ENCODE measurements at places on chromosomes 4 and X.

- no peak for DNase-seq
These were observed 172.7 kb downstream of the MID1 start for GRCh38 chrX:10447564-10448214.

DNA sequence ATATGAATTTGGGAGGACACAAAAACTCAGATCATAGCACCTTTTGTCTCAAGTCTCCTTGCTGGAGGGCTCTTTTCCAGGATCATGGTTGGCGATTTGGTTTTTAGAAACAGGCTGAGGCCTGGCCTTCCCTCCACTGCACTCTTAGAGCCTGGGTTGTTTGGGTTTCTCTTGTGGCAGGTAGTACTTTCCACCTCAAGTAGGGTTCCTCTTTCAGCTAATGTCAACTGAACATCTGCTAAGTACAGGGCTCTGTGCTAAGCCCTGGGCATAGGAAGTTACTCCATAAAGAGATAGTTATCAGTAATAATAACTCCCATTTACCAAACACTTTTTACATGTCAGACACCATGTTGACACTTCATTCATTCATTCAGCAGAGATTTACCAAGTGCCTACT lies 28.2 kb upstream of the APLN start:
- DNase-seq, result no peak

DNA sequence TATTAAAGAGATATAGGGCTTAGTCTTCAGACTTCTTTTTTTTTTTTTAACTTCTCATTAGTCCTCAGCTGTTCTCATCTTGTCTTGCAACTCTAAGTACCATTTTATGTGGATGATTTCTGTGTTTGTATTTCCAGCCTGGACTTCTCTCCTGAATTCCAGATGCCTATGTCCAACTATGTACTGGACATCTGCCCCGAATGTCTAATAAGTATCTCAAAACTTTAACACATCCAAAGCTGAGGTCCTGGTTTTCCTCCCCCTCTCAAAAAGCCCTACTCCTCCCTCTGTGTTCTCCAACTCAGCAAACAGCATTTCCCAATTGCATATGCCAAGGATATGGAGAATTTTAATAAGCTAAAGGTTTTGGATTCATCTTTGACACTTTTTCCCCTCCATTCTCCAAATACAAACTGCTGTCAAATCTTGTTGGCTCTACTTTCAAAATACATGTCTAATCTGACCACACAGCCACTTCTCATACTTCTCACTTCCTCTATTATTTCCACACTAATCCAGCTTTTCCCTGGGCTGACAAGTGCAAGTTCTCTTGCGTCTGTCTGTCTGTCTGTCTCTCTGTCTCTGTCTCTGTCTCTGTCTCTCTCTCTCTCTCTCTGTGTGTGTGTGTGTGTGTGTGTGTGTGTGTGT lies 79.8 kb downstream of the CLCN5 start:
- no peak for DNase-seq

DNA sequence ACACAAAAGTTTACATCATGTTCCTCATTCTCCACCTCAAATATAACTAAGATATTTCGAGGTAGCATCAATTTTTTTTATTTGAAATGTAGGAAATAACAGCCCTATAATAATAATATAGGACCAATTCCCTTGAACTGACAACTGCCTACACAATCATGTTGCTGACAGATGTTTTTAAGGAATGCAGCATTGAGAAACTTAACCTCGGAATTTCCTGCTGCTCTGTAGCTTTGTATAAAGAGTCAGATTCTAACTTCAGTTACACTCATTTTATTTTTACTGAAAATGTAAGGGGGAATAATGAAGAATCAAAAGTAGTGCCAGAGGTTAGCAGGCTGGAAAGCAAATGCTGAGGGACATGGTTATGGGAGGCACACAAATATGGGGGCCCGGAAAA lies 235.8 kb downstream of the RBMX2 start:
- no peak for DNase-seq

- DNase-seq, result no peak
These were observed 25.4 kb upstream of the GNRHR start for GRCh38 chr4:67779631-67780030.

- no peak for DNase-seq
These were observed 74.6 kb upstream of the SPOCK3 start for GRCh38 chr4:167308876-167309275.

DNA sequence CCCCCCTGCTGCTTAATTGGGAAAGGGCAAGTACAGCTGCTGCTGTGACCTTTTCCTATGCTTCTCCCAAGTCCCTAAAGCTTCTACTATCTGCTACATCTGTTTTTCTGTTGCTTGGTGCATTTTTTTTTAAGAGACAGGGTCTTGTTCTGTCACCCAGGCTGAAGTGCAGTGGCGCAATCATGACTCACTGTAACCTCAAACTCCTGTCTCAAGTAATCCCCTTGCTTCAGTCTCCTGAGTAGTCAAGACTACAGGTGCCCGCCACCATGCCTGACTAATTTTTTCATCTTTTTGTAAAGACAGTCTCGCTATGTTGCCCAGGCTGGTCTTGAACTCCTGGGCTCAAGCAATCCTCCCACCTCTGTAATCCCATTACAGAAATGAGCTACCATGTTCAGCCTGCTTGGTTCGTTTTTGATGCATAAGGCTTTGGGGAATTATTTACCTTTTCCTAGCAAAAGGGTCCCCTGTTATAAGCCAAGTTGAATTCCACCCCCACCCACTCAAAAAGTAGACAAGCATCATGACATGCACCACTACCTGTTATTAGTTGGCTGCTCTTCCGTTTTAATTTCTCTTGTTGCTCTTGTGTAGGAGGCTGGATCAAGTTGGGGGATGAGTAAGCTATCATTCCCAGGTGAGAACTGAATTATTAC lies 39.6 kb downstream of the DGKK start:
- DNase-seq, result no peak

DNA sequence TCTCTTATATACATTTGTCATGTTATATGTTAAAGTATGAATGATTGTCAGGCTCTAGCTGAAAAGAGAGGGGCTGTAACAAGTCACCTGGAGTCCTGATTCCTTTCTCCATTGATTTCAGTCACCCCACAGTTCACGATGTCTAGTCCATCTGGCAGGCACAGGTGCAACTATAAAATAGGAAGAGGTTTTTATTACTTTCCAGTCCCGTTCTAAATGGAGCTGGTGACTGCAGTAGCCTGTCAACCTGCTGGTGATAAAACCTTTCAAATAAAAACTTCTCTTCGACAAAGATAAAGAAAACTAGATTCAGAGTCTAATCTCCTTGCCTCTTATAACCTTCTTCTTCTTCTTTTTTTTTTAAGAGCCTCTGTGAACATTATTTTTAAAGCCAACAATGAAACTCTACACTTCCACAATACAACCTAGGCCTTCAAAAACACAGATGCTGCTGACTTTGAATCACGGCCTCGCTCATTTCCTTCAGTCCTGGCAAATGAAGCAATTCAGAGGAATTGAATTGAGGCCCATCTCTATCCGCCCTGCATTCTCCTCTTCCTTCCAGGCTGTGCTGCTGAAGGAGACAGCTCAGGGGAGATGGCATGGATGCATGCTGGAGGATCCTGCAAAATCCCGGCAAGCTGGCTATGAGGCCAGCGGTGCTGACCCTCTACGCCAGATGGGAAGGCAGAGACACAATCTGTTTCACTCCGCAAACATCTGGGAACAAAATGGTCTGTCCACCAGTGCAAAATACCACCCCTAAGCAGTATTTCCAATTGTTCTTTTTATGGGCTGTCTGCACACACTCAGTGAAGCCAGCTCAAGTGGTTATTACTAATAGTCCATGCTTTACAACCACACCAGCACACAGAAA lies 27.3 kb upstream of the CDKN2AIP start:
- DNase-seq, result no peak

DNA sequence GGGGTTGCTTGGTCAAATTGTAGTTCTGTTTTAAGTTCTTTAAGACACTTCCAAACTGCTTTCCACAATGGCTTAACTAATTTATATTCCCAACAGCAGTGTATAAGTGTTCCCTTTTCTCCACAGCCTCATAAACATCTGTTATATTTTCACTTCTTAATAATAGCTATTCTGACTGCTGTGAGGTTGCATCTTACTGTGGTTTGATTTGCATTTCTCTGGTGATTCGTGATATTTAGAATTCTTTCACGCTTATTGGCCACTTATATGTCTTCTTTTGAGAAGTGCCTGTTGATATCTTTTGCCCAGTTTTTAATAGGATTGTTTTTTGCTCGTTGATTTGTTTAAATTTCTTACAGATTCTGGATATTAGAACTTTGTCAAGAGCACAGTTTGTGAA lies 278.6 kb upstream of the ITM2A start:
- no peak for DNase-seq

- peak; percentile 1 for DNase-seq
These were observed 8.1 kb upstream of the GPR119 start for GRCh38 chrX:130393451-130394074.

- no peak for DNase-seq
These were observed 241.2 kb downstream of the ARHGAP24 start for GRCh38 chr4:85715991-85716737.

- DNase-seq, result no peak
These were observed 1.2 kb downstream of the GEMIN8 start for GRCh38 chrX:14028473-14028872.

- no peak for DNase-seq
These were observed 1408.4 kb downstream of the PCDH7 start for GRCh38 chr4:32128549-32128948.

- no peak for DNase-seq
These were observed 3.2 kb upstream of the NEK1 start for GRCh38 chr4:169615467-169616106.

DNA sequence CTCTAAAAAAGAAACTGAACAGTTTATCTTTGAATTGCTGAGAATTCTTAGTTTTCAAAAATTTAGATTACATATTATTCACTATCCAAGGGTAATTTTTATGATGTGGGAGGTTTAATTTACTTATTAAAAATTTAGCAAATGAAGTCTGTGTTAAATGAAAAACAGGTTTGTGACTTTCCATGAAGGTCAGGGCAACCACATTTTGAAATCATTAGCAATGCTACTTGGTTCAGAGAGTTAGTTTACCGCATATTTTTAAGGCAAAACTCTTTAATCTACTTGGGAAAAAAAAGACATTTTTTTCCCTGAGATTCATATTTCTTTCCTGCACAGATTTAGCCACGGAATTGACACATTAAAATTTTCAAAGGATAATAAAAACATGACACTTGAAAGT lies 37.3 kb upstream of the PRSS12 start:
- no peak for DNase-seq

- no peak for DNase-seq
These were observed 16.6 kb downstream of the HSD17B13 start for GRCh38 chr4:87306056-87306455.

DNA sequence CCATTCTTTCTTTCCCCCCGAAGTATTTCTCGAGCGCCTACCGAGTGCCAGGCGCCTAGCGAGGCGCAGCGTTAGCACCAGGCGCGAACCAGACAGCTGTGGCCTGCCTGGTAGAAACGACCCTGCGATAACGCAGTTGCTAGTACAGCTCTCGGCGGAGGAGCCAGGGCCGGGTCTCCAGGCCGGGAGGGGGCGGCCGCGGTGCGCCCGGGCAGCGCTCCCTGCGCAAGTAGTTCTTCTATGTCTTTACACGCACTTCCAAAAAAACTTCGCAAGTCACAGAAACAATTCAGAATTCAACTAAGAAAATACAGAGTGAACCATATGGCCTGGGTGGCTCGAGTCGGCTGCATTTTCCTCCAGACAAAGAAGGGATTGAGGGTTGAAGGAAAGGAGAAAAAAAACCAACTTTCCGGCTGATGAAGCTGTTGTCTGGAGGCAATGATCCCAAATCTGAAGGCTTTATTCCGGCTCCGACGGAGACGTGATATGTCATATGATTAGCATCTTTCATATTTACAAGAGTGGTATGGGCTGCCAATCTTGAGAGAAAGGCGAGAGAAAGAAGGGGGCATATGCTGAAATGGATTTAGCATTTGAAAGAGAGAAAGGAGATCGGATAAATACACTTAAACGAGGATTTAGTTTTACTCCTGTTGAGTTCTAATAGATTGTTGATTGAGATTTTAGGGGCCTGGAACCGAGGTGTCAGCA lies 7.2 kb upstream of the NEUROG2 start:
- DNase-seq, result no peak

- DNase-seq, result no peak
These were observed 176.3 kb upstream of the SLIT2 start for GRCh38 chr4:20075248-20075871.

GRCh38 chrX:29726811-29727210 lies 488.6 kb upstream of the MAGEB2 start:
- no peak for DNase-seq

DNA sequence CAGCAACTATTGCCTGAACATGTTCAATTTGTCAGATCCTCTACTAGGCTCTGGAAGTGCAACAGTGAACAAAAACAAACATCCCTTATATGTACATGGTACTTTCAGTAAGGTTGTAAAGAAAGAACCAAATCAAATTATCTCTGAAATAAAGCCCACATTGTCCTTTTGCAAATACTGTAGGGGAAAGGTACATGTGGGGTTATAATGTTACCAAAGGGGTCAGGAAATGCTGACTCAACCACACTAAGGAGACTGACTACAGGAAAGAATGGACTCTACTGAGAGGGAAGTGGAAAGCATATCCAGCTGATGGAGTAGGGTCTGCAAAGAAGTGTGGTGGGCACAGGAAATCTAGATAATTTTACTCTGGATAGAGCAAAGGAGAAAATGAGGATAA lies 61.5 kb downstream of the PCDH18 start:
- no peak for DNase-seq

DNA sequence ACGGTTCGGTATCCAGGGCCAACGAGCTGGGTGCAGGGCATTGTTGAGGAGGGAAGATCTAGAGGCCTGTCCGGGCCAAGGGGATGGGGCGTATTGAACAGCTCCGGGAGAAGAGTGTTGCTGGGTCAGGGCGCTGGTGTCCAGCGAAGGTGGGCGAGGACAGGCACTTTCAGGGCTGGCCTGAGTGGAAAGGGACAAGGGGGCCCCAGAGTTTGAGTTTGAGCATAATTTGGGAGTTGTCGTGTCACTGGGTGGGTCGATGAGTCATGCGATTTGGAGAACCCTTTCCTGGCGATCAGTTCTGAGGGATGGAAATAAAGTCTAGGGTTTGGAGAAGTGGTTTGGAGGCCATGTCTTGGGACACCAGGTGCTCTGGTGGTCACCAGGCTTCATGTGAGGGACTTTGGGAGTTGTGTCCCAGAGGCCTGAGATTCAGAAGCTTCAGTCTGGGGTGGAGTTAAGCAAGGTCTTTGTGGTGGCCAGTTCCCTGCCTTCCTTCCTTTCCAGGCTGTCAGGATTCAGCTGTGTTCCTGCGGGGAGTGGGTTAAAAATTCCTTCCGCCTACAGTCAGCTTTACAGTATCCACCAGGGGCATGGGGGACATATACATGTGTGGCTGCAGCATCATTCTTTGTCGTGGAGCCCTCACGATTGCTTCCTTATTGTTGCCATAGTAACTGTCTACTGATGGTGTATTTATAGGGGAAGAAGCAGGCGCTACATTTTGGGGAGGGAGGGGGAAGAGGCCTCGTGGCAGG lies 504 bp downstream of the PRRG3 start:
- no peak for DNase-seq

DNA sequence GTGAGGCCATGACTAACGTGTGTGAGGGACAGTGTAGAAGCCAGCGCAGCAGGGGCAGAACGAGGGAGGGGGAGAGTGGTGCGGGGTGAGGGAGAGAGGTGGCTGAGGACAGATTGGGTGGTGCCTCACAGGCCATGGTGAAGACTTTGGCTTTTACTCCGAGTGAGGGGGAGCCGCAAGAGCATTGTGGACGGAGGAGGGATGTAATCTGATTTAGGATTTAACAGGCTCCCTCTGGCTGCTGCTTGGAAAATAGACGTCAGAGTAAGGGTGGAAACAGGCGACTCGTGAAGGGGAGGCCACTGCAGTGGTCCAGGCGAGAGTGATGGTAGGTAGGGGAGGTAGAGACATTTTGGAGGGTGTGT lies 13.0 kb downstream of the PPP1R3F start:
- DNase-seq, result no peak
